Right ventricle myocardium inferior (tissue), 1 donor: ENCODE measurements at places on chromosomes 4 and X.

DNA sequence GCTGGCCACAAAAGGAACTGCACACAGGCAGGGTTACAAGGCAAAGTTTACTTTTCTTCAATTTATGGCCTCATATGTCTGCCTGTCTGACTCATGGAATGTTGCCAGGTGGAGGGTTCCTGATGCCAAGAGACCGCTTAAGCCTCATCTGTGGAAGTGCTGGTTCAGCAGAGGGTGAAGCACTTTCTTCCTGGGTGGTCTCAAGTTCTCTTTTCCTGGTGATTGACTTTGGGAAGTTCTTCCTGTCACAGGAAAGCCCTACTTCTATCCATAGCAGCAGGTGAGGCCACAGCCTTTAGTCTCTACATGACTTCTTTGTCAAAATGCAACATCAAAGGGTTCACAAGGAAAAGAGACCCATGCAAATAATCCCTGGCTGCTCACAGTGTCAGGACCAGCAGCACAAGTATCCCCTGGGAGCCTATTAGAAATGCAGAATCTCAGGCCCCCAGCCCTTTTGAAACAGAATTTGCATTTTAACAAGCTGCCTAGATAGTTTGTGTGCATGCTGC is 81.4 kb upstream of the IGFBP7 start:
- DNase-seq = no peak

DNA sequence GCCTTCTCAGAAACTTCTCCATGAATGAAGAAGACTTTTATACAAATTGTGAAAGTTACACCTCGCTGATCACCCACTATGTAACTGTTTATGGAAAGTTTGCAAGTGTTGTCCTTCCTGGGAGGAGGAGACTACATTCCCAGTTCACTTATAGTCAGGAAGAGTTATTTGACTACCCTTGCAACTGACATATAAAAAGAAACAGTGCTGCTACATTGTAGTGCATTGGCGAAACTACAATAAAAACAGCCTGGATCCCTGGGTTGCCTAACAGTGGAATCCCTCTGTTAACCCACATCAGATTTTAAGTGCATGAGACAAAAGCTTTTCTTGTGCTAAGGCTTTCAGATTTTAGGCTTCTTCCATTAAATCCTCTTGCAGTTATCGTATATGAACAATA is 30.4 kb downstream of the MAGEB10 start:
- DNase-seq = no peak

- no peak for DNase-seq
These were observed 306.2 kb upstream of the SLIT2 start for GRCh38 chr4:19945501-19945900.

- no peak for DNase-seq
These were observed 515.0 kb downstream of the CFAP47 start for GRCh38 chrX:36434522-36434921.

- no peak for DNase-seq
These were observed 33.3 kb upstream of the GPC4 start for GRCh38 chrX:133448512-133449076.

- no peak for DNase-seq
These were observed 121.9 kb downstream of the SMIM20 start for GRCh38 chr4:26035921-26036320.

DNA sequence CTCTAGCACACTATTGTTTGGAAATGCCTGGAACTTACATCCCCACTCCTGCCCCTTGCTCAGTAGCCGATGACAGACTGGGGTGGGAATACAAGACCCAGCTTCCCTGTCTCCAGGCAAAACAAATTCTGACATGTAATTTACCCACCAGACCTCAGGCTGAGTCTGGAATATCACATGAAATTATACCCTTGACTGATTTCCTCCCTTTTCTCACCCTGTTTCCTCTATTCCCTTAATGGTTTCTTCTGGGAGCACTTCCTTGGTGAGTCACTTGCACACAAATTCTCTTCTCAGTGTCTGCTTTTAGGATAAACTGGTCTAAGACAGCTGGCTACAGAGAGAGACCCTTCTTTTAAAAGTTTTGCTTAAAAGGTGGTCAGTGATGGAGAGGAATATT is 65.8 kb upstream of the DIPK2B start:
- no peak for DNase-seq

- peak; percentile 41 for DNase-seq
These were observed 28.8 kb downstream of the PPP2R3B start for GRCh38 chrX:357693-358471.

GRCh38 chrX:120426599-120426998 is 42.5 kb downstream of the LAMP2 start:
- no peak for DNase-seq

DNA sequence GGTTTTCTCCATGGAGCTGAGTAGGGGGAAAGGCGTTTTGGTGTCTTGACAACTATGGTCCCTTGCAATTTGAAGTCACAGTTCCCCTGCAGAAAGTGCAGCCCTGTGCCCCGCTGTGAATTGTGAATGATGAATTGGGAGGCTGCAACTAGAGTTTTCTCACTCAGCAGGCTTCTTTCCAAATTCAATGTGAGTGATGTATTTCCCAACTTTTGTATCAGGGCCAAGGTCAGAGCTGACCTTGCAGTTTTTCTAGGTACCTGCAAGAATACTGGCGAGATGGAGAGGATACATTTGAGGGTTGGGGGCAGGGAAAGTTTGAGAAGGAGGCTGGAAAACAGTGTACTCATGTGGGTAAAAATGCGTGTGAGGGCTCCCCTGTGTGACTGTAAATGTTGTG is 11.7 kb downstream of the PHEX start:
- DNase-seq = no peak

DNA sequence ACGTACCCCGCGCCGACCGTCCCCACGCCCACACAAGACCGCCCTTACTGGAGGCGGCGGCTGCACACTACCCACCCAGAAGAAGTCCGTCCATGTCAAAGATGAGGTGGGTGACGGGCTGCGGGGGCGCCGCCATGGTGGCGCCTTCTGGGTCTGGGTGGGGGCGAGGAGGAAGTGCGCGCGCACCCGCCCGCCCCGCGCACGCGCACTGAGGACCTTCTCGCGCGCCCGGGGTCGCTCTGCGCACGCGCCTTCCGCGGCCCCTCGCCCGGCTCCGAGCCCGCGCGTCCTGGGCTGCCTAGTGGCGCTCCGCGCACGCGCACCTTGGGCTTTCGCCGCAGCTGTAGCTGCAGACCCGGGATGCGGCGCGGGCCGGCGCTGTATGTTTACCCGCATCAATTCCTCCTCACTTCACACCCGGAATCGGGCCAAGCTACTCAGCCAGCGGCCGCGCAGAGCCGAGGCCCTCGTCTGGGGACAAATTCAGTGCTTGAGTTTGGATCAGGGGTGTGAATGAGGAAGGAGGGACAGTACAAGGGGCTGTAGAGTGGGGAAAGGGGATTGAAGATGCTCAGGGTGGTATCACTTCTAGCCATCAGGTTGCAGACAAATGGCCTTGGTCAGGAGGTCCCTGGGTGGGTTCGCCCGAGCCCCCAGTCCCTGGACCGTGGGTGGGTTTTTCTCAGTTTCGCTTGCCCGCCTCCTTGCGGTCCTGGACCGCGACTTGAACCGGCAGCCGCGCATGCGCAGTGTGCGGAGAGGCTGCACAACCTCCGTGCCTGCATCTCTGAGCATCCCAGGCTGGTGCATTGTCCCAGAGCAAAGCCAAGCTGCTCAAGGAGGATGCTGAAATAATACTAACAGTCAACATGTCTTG is at the start of gene PUDP:
TSS of gene PUDP (minus strand) at position 176 of the 877 bp plus-strand sequence. CDS start at position 136, 40 bp downstream.
- peak; percentile 93 for DNase-seq

DNA sequence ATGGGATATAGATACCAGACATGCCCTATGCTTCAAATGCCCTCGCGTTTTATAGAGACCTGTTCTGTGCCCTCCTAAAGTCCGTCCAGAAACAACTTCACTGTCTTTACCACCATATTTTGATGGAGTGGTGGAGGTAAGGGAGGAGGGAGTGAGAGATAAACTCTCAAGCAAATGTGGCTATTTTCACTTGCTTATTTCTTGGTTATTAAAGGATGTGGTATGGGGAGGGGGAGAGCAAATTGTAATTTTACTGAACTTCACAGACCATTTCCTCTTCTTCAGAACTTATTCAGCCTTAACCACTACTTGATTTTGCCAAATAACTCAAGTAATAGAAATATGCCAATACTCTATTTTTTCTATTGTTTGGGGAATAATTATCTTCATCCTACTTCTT is 31.5 kb downstream of the GPR174 start:
- DNase-seq = no peak

DNA sequence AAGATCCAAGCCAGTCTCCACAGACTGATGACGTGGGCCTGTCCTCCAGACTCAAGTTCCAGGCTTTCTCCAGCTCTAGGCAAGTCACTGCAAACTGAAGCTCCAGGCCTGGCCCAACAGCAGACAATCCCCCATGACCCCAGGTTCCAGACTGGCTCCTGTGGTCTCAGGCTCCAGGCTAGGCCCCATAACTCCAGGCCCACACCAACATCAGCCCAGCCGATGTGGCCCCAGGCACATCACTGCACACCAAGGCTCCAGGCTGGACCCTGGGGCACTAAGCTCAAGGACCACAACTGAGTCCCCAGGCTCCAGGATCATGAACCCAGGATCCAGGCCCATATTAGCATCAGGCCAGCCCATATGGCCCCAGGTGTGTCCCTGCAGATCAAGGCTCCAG is 143.6 kb downstream of the COX7B2 start:
- DNase-seq = no peak

GRCh38 chr4:99324979-99325378 is 3.8 kb upstream of the ADH1B start:
- DNase-seq = no peak
